ENCODE measurements at places on chromosomes 7 and 10. TPM values are rescaled to one million over a fixed set of nuclear protein-coding genes. Genes with fewer than 3 reads are reported as not detected.
A peak's percentile ranks its signal among the peaks of the same experiment; 100 is the strongest.

GPR15LG gene
- not detected for total RNA-seq

DNA sequence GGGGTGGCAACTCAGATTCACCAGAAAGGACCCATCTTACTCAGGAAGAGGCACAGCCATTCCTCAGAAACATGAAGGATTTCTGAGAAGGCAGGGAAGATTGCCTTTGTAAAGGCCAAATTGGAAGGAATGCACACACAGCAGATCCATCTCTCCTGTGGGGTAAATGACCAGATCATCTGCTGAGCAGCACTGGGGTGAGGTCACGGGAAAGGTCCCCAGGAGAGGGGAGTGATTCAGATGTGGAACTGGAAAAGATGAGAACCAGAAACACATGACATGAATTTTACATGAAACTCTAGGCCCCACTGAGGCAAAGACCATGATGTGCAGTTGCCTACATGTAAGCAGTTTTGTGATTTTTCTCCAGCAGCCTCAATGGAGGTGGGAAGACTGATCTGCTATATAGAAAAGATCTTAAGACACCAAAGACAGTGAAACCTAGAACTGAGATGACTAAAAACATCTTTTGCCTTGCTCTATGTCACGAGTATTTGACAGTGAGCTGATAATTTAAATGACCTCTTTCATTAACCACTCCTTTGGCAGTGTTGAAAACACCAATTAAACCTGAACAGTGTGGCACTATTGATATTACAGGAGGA lies 91.6 kb downstream of the AMPH start:
- no peak overlapping the region for H3K4me3 ChIP-seq
- no peaks in the 10 kb centered on the region for H3K4me1 ChIP-seq
- no peak for DNase-seq
- H3K27me3 ChIP-seq = peaks cover 57% of the 10 kb centered on the region
- no peaks in the 10 kb centered on the region for H3K36me3 ChIP-seq

GRCh38 chr7:55532150-55532917 lies 40.0 kb downstream of the VOPP1 start:
- peaks cover 36% of the 10 kb centered on the region for H3K4me1 ChIP-seq
- H3K27ac ChIP-seq = no peak overlapping the region
- H3K4me3 ChIP-seq = no peak overlapping the region
- no peaks in the 10 kb centered on the region for H3K27me3 ChIP-seq

DNA sequence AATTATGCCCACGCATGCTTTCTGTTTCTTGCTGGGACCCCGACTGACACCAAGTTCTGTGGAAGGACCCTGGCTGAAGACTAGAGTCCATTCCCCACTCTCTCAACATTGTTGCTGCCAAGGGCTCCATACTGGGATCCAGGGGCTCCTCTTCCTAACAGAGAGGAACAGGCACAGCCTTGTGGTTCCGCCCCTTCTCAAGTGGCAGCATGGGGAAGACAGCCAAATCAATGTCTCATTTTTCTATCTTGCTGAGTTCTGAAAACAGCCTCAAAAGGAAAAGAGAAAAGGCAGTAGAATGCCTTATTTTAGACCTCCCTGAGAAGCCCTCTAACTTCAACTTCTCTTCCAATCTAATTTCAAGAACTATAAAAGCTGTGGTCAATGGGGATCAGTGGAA lies 23.7 kb upstream of the LAMB1 start:
- H3K27me3 ChIP-seq = no peaks in the 10 kb centered on the region
- no peak for DNase-seq
- no peak overlapping the region for H3K4me3 ChIP-seq
- H3K27ac ChIP-seq = no peak overlapping the region

HOXA6 gene
- 12.4 TPM for total RNA-seq

DNA sequence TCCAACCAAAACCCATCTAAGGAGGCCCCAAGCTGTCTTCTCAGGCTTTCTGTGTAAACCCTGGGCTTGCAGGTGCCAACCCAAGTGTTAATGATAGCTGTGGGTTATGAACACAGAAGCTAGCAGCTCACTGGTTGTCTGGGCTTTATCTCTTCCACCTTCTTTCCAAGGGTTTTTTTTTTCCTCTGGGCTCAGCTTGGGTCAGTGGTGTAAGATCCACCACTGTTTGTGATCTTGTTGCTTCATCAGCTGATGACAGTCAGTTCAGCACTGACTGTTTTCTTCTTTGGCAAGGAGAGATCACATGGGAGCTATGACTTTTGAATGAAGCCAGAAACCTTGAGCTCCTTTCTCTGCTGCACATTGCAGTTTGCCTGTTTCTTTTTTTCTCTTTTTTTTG lies 4.6 kb downstream of the GTPBP4 start:
- no peak for DNase-seq
- H3K27me3 ChIP-seq = no peaks in the 10 kb centered on the region
- H3K36me3 ChIP-seq = peaks cover 84% of the 10 kb centered on the region
- H3K4me3 ChIP-seq = no peak overlapping the region
- peaks cover 25% of the 10 kb centered on the region for H3K4me1 ChIP-seq

DNA sequence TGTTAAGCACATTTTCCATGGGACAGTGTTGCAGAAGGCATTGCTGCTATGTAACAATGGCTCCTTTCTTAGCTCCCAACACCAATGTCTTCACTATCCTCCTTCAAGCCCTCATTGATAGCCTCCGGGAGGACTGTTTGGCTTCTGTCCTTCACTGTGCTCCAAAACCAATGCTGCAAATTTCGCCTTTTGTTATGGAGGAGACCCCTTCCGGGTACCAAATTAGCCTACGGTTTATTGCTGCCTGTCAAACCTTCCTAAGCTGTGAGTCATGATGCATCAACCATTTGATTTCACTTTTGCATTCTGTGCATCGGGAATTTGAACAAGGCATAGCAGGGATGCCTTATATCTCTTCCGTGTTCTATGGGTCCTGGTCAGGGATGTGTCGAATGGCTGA lies 432.9 kb downstream of the GATA3 start:
- no peak for DNase-seq
- no peaks in the 10 kb centered on the region for H3K27me3 ChIP-seq
- H3K4me3 ChIP-seq = no peak overlapping the region
- H3K36me3 ChIP-seq = no peaks in the 10 kb centered on the region
- peaks cover 7% of the 10 kb centered on the region for H3K4me1 ChIP-seq
- H3K27ac ChIP-seq = no peak overlapping the region

DNA sequence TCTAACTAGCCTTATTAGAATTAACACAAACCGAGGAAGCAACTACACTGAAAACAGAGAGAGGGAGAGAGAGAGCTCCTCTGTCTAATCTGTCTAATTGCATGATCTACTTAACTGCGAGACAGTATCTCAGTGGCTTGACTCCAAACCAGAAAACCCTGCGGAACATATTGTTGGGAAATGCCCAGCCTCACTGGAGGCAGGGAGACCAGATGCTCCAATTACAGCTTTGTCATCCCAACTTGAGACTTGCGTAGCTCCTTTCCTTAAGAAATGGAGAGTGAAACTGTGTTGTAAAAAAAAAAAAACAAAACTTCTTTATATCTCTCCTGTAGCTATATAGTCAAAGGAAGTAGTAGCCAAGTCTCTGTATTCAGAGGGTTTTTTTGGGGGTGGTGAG lies 52.0 kb upstream of the ZNRF2 start:
- H3K27me3 ChIP-seq = peaks cover 9% of the 10 kb centered on the region
- no peak for DNase-seq
- H3K27ac ChIP-seq = no peak overlapping the region
- no peaks in the 10 kb centered on the region for H3K36me3 ChIP-seq
- H3K4me3 ChIP-seq = no peak overlapping the region

FAM13C gene
- not detected for total RNA-seq

- no peaks in the 10 kb centered on the region for H3K27me3 ChIP-seq
- no peak overlapping the region for H3K27ac ChIP-seq
- no peak overlapping the region for H3K4me3 ChIP-seq
- H3K36me3 ChIP-seq = no peaks in the 10 kb centered on the region
These were observed 129.9 kb downstream of the INHBA start for GRCh38 chr7:41573015-41573414.

GRCh38 chr10:124243702-124244121 lies 150.3 kb upstream of the CHST15 start:
- no peak overlapping the region for H3K27ac ChIP-seq
- H3K27me3 ChIP-seq = peaks cover 20% of the 10 kb centered on the region
- no peaks in the 10 kb centered on the region for H3K4me1 ChIP-seq
- no peaks in the 10 kb centered on the region for H3K36me3 ChIP-seq
- DNase-seq = no peak
- H3K4me3 ChIP-seq = no peak overlapping the region

GRCh38 chr10:69655868-69656555 lies 26.0 kb downstream of the FAM241B start:
- no peaks in the 10 kb centered on the region for H3K36me3 ChIP-seq
- no peak overlapping the region for H3K27ac ChIP-seq
- H3K4me1 ChIP-seq = peaks cover 10% of the 10 kb centered on the region
- H3K4me3 ChIP-seq = no peak overlapping the region

ZNF37A gene
- 8.1 TPM for total RNA-seq

GRCh38 chr7:24741679-24742505 lies 15.4 kb downstream of the GSDME start:
- no peaks in the 10 kb centered on the region for H3K27me3 ChIP-seq
- H3K4me1 ChIP-seq = no peaks in the 10 kb centered on the region
- H3K36me3 ChIP-seq = no peaks in the 10 kb centered on the region
- no peak overlapping the region for H3K4me3 ChIP-seq
- no peak for DNase-seq
- H3K27ac ChIP-seq = no peak overlapping the region

- H3K36me3 ChIP-seq = peaks cover 88% of the 10 kb centered on the region
- peak overlapping the region; percentile 66 for H3K27ac ChIP-seq
- no peak overlapping the region for H3K4me3 ChIP-seq
- DNase-seq = no peak
These were observed 95.3 kb downstream of the MYOF start for GRCh38 chr10:93386631-93387369.

RNF133 gene
- 0.69 TPM for total RNA-seq

GRCh38 chr7:41630741-41631140 lies 72.1 kb downstream of the INHBA start:
- H3K4me1 ChIP-seq = no peaks in the 10 kb centered on the region
- no peak for DNase-seq
- H3K36me3 ChIP-seq = no peaks in the 10 kb centered on the region
- H3K27me3 ChIP-seq = no peaks in the 10 kb centered on the region
- no peak overlapping the region for H3K27ac ChIP-seq
- H3K4me3 ChIP-seq = no peak overlapping the region

GRCh38 chr10:21969326-21970287 lies 33.9 kb downstream of the DNAJC1 start:
- DNase-seq = no peak
- H3K36me3 ChIP-seq = no peaks in the 10 kb centered on the region
- H3K4me1 ChIP-seq = no peaks in the 10 kb centered on the region
- no peak overlapping the region for H3K27ac ChIP-seq

DNA sequence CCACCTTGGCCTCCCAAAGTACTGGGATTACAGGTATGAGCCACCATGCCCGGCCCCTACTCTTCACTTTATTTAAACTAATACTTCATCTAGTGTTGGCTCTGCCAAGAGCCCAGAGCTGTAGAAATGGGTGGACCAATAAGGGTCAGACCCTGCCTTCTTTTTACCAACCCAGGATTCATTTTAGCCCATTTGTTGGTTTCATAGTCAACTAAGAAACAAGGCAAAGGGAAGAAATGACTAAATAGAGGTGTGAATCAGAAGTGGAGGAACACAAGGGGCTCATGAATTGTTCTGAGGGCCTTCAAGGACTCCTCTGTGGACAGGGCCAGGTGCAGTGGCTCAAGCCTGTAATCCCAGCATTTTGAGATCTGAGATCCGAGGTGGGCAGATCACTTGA lies 1.1 kb downstream of the ANKRD2 start:
- DNase-seq = no peak
- peaks cover 4% of the 10 kb centered on the region for H3K36me3 ChIP-seq

LRRD1 gene
- total RNA-seq = not detected

- no peaks in the 10 kb centered on the region for H3K36me3 ChIP-seq
- H3K27me3 ChIP-seq = peaks cover 22% of the 10 kb centered on the region
- H3K4me1 ChIP-seq = no peaks in the 10 kb centered on the region
These were observed 154.0 kb upstream of the AOAH start for GRCh38 chr7:36878288-36878687.

DNA sequence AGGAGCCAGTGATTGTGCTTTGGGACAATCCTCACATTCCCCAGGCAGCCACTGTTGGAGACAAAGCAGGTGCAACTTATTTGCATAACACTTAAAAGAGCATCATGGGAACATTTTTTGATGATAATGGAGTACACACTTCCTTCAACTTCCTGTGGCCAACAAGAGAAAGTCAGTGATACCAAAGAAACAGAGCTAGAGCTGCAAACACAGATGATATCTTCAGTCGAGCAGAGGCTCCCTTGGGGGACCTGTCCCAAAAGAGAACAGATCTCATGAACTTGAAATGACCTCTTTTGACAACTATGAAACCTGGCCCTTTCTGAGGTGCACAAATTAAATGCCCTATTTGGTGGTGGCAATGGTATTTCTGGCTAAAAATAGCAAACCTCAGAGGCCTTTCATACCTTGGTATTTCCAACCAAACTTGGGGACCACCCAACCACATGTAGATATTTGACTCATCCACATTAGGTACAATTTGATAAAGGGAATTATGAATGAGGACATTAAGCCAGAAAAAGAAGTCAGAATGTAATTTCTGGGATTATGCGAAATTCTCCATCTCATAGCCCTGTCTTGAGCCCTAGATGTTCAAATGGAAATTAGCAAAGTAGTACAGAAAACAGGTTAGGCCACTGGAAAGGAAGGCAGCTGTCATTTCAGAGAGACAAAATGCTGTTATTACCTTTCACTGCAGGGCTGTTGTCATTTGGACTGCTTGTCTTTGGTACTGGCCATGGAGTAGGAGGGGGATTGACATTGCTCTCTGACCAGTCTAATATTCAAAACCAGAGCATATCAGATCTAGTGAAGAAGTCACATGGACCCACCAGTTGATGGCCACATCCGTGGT lies 146.2 kb downstream of the ICA1 start:
- no peak overlapping the region for H3K4me3 ChIP-seq
- H3K27me3 ChIP-seq = no peaks in the 10 kb centered on the region
- peaks cover 4% of the 10 kb centered on the region for H3K36me3 ChIP-seq
- no peak for DNase-seq

ERVW-1 gene
- not detected for total RNA-seq

ZNF3 gene
- total RNA-seq = 26.7 TPM

HSPA14 gene
- 22.9 TPM for total RNA-seq

DNA sequence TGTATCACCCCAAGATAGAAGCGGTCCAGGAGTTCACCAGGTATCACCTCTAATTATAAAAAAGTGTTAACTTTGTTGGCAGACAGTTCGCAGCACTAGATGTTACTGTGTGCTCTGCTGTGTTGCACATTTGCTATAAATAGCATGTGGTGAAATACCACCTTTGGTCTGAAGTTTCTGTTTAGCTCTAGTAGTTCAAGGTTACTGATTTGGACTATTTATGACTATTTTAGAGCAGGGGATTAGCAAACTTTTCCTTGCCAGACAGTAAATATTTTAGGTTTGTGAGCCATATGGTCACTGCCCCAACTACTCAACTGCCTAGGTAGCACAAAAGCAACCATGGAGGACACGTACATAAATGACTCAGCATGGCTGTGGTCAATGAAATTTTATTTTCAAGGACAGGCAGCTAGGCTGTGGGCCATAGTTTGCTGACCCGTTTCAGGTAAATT lies 16.5 kb downstream of the DENND10 start:
- no peak for DNase-seq
- H3K4me1 ChIP-seq = no peaks in the 10 kb centered on the region
- no peaks in the 10 kb centered on the region for H3K27me3 ChIP-seq
- H3K27ac ChIP-seq = no peak overlapping the region

AKR1D1 gene
- total RNA-seq = not detected

Measured in Calu3 (cell line).